ENCODE measurements at places on chromosomes 5 and 9.

DNA sequence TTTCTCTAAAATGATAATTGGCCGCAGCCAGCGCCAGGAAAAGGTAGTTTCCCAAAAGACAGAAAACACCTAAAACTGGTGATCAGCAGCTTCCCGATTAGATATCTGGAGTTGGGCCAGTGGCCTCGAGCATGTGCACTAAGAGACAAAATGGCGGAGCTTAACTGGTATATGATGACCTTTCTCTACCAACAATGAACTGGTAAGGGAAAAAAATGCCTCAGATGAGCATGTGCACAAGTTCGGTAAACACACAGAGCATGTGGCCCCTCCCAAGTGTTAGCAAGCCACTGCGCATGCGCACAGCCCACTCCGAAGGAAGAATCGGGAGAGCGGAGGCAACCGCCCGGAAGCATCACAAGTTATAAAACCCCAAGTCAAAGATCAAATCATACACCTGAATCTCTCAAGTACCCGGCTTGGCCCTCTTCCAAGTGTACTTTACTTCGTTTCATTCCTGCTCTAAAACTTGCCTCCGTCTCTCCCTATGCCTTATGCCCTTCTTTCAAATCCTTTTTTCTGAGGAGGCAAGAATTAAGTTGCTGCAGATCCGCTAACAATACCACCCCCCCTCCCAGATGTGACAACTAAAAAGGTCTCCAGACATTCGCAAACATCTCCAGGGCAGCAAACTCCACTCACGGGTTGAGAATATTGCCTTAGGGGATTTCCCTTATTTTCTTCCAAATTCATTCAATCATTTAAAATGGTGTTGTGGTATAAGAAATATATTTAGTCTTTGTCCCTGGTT, 15.0 kb upstream of the PTBP3 start:
- peak; percentile 63 for DNase-seq

- no peak for DNase-seq
Observed at GRCh38 chr5:169914766-169915165, 65.5 kb downstream of the INSYN2B start.

DNA sequence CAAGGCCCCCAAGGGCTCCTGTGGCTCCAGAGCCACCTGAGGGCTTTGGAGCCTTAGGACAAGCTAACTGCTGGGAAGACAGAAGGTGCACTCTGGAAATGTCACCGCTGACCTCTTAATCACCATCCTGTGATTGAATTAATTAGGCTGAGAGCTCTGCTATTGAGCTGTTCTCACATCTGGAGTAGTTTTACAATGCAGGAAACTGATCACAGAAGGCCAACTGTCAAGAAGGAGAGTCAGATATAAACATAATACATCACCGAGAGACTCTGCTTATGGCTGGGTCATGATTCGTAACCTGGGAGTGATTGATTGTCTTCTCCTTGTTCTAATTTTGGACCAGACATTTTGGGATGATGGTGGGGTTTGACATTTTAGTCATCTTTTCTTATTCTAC, 226.1 kb downstream of the SLIT3 start:
- no peak for DNase-seq

- peak; percentile 34 for DNase-seq
Observed at GRCh38 chr9:133701321-133701980, 36.7 kb downstream of the SARDH start.

DNA sequence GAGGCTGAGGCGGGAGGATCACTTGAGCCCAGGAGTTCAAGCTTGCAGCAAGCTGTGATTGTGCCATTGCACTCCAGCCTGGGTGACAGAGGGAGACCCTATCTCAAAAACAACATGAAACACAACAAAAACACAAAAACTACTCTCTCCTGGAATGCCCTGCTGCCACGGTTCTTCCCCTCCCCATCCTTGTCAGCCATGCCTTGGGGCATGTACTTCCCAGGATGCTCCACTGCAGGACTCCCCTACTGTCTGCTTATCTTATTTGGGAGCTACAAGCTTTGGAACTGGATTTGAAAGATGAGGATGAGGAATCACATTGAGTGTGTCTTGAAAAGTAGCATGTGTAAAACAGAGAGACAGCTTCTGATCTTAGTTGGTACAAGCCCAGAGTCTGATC, 40.1 kb upstream of the KIAA1958 start:
- no peak for DNase-seq

DNA sequence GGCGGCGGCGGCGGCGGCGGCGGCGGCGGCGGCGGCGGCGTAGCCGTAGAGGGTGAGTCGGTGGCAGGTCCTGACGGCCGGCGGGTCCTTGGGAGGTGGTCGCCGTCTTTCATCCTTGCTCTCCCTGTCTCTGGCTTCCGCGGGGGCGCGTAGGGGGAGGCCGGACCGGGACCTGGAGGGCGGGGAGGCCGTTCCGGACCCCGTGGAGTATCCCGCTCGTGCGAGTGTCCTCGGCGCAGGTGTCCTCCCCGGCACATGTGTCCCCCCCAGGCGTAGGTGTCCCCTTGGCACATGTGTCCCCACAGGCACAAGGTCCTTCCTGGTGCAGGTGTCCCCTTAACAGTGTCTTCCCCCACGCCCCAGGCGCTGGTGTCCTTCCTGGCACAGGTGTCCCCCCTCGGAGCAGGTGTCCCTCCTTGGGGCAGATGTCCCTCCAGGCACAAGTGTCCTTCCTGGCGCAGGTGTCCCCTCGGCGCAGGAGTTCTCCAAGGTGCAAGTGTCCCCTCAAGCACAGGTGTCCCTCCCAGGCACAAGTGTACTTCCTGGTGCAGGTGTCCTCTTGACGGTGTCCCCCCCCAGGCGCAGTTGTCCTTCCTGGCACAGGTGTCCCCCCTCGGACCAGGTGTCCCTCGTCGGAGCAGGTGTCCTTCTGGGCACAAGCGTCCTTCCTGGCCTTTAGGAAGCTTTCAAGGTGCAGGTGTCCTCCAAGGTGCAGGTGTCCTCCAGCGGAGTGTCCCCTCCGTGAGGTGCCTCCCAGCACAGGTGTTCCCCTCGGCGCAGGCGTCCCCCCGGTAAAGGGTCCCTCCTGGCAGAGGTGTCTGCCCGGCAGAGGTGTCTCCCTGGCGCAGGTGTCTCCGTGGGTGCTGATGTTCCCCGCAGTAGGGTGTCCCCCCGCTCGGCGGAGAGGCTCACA, 519 bp downstream of the EXOC3 start:
- peak; percentile 15 for DNase-seq

GRCh38 chr5:72123764-72124376, 16.6 kb downstream of the MAP1B start:
- DNase-seq: no peak

- DNase-seq: no peak
Observed at GRCh38 chr5:180154821-180155364, 54.1 kb downstream of the RASGEF1C start.

DNA sequence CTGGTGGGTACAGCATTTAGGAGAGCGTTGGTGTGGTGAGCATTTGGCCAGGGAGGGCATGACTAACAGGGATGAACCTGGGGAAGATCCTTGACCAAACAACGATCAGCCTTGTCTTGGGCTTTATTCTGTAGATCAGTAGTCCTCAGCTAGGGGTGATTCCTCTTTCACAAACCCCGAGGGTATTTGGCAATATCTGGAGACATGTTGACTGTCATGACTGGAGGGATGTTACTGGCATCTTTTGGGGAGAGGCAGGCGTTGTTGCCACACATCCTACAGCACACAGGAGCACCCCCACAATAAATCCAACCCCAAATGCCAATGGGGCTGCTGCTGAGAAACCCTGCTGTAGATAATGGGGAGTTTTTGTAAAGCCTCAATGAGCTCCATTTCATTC, 43.9 kb downstream of the OSTF1 start:
- no peak for DNase-seq

DNA sequence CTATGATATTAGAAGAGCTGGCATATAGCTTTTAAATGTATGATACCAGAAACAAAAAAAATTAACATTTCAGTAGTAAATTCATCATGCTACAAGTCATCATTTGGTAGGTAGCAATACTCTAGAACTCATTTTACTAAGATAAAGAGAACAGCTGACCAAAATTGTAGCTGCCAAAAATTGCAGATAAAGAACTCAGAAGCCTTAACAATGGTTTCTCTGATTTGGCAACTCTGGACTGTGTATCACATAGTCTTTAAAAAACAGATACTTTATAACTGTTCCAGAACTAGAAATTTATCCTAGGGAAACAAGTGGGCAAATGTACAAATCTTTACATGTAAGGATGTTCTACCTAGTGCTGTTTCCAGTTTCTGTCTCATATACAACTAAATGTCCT, 33.9 kb downstream of the ZFR start:
- DNase-seq: no peak

DNA sequence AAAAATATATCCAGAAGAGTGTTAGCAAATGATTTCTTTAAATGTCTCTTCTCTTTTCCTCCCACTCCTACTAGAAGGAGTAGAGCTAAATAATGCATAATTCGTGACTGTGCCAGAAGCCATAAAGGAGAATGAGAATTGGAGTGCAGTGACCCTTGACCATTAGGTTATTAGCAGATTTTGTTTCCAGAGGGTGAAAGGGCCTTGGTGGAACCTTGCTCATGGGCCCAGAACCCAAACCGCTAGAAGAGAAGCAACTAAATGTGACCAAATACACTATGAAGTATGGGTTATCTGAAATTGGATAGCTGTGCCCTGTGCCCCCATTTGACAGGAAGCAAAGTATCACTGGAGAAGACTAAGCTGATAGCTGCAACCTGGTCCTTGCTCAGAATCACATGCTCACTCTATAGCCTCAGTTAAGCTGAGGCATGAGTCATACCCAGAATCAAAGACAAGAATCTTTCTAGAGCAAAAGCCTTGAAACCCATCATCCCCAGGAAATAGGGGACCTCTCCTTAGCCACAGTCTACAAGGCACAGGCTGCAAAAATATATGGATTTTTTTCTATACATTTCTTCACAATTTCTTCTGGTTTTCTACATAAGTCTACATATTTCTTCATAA, 36.3 kb downstream of the CAPSL start:
- DNase-seq: no peak

DNA sequence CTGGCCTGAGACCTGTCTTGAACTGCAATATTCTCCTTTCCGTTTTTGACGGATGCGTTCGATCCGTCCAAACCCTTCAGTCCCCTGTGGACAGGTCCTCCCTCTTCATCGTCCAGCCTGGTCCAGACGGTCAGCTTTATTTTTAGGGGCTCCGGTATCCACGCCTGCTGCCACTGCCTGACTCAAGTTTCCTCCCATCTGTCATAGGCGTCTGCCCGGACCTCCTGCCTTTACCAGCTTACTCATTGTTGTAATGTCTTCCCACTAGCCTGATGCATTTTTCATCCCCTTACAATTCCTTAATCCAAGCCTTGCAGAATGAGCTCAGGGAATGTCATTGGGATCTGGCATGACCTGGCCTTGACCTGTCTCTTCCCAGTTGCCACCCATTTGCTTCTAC, 145.8 kb downstream of the TENT4A start:
- no peak for DNase-seq

DNA sequence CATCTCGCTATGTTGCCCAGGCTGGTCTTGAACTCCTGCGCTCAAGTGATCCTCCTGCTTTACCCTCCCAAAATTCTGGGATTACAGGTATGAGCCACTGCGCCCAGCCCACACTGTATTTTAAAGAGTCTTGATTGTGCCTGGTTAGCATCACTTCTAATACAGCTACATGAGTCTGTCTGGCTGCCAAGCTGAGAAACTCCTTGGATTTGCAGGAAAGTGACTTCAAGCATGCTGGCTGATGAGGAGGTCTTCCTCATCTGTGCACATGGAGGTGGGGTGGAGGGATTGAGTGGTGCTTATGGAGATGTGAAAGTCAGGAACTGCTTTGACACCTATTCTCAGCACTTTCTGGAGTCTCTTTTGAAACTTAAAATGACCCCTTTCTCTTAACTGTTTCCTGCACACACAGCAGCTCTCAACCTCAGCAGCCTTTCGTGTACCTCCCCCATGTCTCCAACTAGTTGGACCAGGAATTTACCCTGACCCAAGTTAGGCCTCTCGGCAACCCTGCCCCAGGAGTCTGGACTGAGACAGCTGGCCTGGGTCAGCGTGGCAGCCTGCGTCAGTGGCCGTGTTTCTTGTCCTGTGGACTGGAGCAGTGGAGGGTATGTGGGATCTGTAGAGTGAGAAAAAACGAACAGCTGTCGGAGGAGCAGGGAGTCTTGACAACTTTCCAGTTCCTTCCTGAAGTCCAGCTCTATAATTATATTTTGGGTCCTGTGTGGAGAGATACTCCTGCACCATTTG, 72.5 kb downstream of the ACER2 start:
- no peak for DNase-seq

DNA sequence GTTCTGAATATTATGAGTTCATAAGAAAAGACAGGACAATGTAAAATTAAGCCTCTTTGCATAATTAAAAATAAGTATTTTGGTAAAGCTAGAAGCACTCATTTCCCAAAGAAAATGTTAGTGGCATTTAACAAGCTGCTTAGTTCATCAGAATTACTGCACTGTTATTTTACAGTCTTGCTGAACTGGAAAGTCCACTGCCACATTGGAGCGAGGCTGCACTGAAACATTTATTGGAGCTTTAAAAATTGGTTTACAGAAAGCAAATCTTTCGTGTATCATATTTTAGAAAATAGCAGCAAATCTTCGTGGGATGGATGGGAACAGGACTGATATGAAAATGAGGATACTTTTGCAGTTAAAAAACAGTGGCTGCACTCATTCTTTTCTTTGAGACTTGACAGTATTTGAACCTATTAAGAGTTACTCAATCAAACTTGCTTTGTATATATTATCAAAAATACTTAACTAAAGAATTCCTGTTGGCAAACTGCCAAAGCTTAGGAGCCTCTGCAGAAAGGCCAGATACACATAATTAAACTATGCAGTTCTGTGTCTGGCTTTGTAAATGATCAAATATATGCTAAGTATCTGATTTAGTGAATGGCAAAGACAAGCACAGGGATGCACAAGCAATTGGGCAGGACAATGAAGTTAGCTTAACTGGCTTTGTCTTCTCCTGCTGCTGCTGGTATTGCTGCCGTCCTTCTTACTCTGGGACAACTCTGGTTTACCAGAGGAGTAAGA, 16.5 kb upstream of the FBXL7 start:
- no peak for DNase-seq

- DNase-seq: peak; percentile 61
Observed at GRCh38 chr9:133726401-133727276, 11.5 kb downstream of the SARDH start.
